ENCODE measurements at places on chromosomes 7 and 10.

GRCh38 chr10:28274475-28274874, 28.4 kb downstream of the MPP7 start:
- DNase-seq = no peak

DNA sequence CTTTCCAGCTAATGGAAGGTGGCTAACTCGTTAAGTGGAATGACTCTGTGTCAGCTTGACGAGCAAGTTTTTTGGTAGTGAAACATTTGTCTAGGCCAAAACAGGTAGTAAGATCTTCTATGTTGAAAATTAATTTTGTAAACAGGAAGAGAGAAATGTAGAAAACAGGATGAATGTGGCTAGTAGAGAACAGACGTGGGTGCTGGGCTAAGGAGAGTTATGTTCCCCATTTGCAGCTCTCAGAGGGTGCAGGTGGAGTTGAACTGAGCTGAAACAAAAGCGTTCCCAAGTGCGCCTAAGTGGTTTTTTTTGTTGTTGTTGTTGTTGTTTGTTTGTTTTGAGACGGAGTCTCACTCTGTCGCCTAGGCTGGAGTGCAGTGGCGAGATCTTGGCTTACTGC, 59.5 kb upstream of the SRPK2 start:
- no peak for DNase-seq

GRCh38 chr7:73746378-73746777, 7.8 kb upstream of the ABHD11 start:
- no peak for DNase-seq

- no peak for DNase-seq
Observed at GRCh38 chr10:14429043-14429700, 98.4 kb upstream of the FRMD4A start.

DNA sequence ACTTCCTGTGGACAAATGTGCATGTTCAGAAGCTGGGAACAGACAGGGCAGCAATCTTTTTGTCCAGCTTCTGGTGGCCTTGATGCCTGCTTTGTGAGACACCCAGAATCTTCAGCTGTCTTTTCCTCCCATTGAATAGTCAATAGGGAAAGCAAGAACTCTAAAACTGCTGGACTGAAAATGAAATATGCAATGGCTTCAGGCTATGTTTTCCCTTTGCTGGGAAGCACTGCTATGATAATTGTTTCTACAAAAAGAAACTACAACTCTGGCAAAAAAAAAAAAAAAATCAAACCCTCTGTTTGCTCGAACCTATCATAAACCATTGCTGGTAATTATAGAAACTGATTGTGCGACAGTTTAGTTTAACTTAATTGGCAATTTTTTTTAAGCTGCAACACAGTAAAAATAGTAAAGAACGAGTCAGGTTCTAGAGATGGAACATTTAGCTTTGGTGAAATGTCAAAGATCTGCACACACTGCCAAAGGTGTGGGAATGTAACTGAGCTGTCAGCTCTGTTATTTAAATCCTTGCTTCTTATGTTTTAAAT, 79.1 kb upstream of the NEUROD6 start:
- no peak for DNase-seq

DNA sequence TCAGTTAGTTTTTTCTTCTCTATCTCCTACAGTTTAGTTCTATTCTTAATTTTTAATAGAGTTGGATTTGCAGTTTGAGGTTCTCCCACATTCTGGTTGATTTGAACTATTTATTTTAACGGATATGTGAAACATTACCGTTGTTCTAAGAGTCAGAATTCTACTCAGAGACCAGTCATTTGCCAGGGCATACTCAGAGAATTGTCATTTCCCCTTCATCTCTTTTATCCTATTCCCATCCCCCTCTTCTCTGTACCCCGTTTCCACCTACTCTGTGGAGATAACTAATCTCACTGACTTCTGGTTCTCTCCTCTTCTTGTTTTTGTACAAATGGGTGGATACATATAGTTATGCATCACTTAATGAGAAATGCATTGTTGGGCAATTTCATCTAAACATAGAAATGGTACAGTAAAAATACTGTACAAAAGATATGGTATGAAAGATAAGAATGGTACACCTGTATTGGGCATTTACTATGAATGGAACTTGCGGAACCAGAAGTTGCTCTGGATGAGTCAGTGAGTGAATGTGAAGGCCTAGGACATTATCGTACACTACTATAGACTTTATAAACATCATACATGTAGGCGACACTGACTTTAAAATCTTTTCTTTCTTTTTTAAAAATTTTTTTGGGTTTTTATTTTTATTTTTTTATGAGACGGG, 53.1 kb downstream of the INPP5F start:
- DNase-seq = no peak

DNA sequence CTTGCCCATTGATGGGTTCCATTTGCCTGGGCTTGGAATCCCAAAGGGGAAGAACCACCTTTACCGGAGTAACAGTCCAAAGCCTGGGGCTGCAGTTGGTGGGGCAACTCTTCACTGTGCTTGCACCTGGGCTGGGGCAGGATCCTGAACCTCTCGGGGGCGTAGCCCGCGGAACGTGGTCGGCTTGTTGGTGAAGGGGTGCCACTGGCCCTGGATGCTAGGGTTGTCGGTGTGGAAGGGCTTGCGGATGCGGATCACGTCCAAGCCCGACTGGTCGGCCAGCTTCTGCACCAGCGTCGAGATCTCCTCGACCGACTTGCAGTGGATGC, 710 bp downstream of the MRPL43 start:
- DNase-seq = no peak

DNA sequence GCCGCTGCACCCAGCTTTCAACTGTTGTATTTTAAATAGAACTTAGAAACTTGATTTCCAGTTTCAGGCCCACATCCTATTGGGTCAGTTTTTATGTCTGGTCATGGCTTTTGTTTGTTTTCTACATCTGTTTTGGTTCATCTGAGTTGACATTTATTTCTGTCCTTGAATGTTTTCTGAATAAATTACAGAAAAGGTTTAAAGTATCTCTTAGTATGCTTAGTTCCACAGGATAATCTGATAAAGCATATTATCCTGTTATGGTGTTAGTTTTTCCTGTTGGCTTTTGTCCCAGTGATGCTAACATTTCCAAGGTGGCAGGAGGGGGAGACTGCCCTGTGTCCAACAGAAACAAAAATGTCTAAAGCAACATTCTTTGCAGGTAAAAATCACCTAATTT, 733.2 kb downstream of the INHBA start:
- no peak for DNase-seq

DNA sequence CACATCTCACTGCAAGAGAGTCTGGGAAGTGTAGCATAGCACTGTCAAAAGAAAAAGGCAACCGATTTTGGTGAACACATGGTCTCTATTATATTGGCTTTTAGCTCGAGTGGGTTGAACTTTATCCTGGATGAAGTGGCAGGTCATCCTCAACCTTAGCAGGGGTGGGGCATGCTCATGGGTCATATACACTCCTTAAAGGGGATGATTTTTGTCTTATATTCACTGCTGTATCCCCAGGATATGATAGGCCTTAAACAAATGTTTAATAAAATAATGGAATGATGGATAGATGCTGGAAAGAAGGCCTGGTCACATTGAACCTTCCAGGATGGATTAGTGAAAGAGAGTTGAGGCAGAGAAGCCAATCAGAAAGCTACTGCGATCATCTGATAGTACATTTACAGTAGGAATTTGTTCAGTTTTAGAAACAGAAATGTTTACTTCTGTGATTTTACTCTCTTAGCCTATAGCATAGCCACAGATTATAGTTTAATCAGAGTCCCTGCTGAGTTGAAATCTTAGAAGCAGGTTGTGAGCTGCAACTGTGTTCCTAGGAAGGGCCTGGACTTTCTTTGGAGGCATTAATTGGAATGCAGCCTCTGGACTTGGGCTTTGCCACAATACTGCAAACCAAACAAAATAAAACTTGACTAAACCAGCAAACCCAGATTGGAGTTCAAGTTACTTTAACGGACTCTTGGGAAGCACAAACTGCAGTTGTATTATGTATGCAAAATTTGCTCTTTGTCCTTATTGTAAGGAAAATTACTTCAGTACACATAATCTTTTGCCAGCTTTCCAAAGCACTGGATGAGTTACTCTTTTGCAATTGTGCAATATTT, 138.3 kb downstream of the BMPER start:
- DNase-seq = no peak

DNA sequence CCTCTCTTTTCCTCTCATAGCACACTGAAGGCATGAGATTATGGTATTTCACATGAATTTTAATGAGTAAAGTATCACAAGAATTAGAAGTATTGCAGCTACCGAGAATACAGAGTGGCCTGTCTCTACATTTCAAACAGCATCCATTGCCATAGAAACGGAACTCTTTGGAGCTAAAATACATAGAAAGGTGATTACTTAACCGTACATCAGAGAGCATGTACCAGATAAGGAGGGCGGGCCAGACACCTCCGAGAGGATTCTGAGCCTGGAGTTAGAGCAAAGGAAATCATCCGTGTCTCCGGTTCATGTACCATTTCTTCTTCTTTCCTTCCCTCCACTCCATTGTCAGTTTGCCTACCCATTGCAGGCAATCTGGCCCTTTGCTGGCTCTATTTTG, 196.7 kb downstream of the KLF6 start:
- DNase-seq = no peak

GRCh38 chr10:48526846-48527505, 77.9 kb downstream of the ARHGAP22 start:
- no peak for DNase-seq

DNA sequence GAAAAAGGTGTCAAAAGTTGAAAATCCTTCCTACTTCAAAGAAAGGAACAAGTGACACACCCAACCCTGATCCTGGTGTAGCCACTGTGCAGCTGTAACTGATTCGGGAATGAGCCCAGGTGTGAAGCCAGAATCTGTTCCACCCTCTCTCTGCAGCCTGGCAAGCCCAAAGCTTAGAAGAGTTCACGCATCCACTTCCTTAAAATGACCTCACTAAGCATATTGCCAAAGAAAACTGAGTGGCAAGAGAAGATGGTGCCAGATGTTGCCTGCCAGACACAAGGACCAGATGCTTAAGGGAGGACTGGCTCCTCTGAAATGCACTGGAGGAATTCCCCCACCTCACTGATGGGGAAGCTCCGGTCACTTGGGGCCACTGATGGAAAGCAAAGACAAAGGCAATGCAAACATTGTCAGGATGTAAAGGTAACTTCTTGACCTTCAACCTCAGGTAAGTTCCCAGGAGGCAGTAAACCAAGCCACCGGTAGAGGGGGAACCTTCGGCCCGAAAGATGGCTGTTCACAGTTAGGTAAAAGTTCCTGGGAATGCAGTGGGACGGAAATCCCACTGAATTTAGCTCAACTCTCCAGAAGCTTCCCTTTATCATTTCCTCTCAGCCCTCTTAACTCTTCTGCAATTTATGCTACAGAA, 554.9 kb downstream of the KCNMA1 start:
- DNase-seq = no peak

DNA sequence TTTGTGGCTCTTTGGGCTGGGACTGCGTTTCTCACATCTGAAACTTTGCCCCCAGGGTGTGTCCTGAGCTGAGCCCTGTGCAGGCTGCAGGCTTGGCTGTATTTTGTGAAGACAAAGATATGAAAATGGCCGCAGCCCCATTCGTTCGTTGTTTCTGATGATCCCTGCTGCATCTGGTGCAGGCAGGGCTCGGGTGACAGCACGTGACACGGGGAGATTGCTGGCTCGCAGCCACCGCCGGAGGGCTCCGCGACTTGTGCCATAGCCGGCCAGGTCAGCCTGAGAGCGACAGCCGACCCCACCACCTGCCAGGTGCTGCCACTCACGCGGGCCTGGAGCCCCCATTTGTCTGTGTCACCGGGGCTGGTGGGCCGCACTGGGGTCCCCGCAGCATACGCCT, 81.3 kb downstream of the ZRANB1 start:
- no peak for DNase-seq

DNA sequence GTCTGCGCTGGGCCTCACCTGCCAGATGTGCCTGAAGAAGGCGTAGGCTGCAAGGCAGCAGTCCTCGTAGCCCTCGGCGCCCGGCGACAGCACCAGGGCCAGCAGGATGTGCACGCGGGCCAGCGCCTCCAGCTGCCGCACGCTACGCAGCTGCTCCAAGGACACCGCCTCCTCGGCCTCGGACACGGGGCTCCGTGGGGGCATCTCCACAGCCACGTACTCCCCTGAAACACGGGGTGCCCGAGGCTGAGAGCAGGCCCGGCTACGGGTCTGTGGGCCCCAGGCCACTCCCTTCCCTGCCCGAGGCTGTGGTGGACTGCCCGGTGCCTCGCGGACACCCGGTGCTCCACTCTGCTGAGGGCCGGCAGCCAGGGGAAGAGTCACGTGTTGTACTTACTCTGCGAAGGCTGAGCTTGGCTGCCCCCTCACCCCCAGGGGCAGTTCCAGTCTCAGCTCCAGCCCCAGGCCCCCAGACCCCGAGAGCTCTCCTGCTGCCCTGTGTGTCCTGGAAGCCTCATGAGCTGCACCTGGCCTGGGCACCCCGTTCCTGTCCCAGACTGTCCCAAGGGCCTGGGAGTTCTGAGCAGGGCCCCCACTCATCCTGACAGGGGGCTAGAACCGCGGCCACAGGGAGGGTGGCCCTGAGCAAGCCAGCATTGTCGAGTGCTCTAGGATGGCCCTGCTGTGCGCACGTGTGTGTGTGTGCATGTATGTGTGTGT, 62.8 kb downstream of the CFAP46 start:
- DNase-seq = no peak

Data from tibial nerve (tissue), 4 donors.